GM12864 (cell line): ENCODE measurements at places on chromosomes 1 and 21.

DNA sequence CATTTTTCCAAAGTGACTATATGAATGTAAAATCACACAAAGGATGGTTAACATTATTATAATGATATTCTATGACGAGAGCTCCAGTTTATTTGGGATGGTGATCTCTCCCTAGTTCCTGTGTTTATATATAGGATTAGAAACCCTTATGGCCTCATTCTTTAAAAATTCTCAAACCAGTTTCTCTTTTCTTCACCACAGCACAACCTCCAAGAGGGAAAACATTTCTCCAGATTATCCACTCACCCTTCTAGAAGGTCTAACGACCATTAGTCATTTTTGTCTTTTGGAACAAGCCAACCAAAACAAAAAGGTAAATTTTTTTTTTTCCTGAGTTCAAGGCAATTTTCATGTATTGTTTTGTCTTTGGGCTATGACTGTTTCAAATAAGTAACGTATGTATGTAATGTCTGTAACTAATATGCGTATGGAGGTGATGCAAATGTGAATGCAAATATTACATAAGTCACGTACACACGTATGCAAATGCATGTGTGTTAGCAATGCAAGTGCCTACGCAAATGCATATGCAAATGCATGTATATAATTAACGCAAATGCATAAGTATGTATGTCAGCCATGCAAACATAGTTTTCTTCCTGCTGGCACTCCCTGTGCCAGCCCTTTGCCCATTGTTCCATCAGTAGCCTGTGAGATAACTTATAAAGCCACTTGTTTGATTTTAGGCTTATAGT is 72.5 kb upstream of the MORC3 start:
- DNase-seq, result no peak

DNA sequence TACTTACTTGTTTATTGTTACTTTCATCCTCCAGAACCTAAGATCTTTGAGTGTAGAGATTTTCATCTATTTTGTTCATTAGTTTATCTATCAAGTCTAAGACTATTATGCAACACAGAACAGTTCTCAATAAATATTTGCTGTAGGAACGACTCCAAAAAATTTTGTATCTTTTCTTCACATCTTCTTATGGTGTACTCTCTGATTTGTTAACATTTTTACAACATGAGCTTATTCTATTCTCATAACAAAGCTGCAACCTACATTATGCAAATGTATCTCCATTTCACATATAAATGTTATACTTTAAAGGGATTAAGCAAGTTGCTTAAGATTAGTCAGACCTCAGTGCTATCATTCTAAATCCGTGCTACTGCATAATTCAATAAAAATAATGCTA is 514.2 kb upstream of the ZP4 start:
- DNase-seq, result no peak

DNA sequence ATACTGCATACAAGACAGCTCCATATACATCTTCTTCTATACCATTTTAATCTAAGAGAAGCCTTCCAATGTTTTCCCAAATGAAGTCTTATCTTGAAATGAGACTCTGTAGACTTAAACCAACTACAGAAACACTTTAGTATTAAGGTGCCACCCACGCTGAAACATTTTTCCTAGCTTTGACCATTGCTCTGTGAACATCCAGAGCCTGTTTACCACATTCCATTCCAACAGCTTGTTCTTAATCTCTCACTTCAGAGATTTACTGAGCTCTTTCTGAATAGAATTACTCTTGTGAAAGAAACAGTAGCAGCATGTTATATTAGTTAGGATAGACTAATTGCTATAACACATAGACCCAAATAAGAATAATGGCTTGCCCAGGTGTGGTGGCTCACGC is 19.6 kb upstream of the POGZ start:
- DNase-seq, result no peak

DNA sequence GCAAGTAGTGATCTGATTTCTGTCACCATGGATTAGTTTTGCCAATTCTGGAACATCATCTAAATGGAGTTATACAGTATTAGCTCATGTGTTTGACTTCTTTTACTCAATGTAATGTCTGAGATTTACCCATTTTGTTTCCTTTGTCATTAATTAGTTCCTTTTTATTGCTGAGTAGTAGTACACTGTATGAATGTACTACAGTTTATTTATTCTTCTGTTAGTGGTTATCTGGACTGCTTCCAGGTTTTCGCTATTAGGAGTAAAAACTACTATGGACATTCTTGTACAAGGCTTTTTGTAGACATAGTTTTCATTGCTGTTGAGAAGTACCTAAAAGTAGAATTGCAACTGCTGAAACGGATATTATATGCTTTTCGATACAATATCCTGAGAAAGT is 14.1 kb downstream of the SUCO start:
- DNase-seq, result no peak

- DNase-seq, result no peak
Measured at GRCh38 chr1:26097696-26098095, 13.9 kb upstream of the PDIK1L start.

GRCh38 chr1:223216531-223217205 is 73.6 kb upstream of the TLR5 start:
- no peak for DNase-seq

GRCh38 chr1:150161747-150162581 is 12.2 kb downstream of the PLEKHO1 start:
- no peak for DNase-seq

DNA sequence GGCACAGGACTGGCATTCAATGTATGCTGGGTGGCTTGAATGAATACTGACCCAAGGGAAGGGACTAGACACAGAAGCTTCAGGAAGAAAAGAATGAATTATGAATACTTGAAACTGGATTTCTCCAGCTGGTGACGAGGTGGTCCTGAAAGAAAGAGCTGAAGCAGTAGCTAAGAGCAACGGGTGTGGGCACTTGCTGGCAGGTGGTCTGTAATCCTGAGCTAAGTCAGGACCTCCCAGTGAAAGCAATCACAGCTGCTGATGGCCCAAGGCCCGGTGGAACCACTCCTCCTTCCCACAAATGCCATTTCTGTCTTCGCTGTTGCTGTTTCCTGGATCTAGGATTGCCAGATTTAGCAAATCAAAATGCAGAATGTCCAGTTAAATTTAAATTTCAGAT is 47.0 kb downstream of the NEK2 start:
- DNase-seq, result no peak

DNA sequence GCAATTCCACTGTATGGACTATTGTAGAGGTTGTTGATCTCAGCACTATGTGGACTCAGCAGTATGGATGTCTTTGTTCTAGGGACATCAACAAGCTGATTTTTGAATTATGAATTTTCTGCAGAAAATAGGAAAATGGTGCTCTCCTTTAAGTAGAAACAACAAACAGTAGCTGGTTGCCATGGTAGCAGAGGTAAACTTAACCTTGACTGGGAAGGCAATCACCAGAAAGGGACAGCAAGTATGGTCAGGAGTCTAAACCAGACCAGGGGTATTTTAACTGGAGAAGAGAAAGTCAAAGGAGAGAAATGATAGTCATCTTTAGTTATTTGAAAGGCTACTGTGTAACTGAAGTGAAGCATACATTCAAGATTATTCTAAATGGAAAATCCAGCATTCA is 22.3 kb downstream of the WLS start:
- no peak for DNase-seq

GRCh38 chr1:232968965-232969364 is 18.6 kb downstream of the NTPCR start:
- DNase-seq, result no peak

DNA sequence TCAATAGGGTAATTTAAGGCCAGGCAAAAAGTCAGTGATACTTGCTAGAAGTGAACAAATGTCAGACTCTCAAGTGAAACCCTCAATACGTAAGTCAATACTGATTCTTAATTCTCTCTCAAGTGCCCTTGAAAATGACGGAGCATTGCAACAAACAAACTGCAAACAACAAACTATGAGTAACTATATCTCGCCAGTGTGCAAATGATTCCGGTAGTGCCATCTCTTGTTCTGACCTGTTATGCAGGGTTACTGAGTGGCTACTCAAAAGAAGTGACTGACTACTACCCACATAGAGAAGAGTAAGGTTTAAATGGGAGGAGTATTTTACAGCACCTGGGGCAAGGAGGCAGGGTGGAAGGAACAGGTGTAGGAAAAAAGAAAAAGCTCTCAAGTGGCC is 1.6 kb downstream of the SLC19A2 start:
- no peak for DNase-seq
